ENCODE measurements at places on chromosomes 12 and 14. TPM values are rescaled to one million over a fixed set of nuclear protein-coding genes. Genes with fewer than 3 reads are reported as not detected.

GRCh38 chr12:52672321-52672933, 7.8 kb downstream of the KRT1 start:
- DNase-seq: no peak

GRCh38 chr12:25993901-25994651, 35.6 kb downstream of the RASSF8 start:
- DNase-seq: no peak

DNA sequence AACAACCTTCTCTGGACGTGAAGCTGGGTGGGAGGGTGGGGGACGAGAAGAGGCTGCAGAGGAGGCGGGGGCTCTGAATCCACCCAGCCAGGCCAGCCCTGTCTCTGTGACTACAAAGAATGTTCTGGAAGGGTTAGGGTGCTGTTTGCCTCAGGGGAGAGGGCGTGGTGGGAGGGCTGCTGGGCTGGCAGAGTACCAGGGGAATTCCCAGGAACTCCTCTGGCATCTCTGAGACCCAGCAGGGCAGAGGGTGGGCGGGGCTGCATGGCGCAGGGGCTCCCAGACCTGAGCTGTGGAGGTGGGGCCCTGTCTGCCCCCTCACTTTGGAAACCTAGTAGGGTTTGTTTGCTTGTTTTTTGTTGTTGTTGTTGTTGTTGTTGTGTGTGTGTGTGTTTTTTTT, 45.5 kb upstream of the FZD10 start:
- DNase-seq: peak; percentile 81

DNA sequence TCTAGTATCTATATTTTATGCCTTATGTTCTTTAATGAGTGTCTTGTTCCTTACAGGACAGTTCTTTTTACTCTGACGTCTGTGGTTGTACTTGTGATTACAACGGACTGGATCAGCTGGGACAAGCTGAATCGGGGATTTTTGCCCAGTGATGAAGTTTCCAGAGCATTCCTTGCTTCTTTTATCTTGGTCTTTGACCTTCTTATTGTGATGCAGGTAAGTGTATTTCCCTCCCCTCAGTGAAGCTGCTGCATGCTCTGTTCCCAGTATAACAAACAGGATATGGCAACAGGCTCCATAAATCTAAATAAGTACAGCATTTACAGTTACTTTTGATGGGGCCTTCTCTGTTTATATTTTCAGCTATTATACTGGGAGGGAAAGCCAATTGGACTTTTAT, 463.6 kb downstream of the TMEM117 start:
- DNase-seq: peak; percentile 2

DNA sequence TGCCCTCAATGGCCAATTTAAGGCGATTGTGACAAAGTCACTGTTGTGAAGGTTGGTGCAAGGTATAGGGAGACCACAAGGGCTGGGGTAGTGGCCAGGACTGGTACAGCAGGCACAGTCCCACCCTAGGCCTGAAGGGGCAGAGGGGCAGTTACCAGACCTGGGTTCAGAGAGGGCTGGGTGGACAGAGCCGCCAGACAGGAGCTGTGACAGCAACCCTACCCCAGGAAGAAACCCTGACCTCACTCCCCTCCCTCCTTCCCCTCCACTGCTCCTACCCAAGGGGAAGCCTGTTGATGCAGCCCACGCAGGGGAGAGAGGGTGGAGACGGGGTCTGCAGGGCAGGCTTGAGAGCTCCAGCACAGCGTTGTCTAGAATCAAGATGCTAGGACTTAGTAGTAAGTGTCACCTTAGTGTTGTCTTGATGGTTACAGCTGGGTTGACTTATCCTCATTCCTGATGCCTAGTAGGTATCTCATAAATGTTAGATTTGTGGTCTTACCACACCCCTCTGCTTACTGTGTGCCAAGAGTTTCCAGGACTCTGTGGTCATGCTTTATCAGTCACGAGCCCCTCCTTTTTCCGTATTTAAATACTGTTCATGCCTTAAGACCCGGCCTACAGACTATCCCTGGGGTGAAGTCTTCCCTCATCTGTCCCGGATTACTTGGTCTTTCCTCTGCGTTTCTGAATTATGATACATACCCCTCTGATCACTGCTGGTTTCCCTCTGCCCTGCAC, 14.4 kb downstream of the EML1 start:
- peak; percentile 76 for DNase-seq

- DNase-seq: peak; percentile 46
These were observed 39.0 kb downstream of the SLCO1B1 start for GRCh38 chr12:21169878-21170472.

GRCh38 chr12:71940068-71940467, 1.4 kb downstream of the TPH2 start:
- no peak for DNase-seq

Gene GNB3
- 5.5 TPM for total RNA-seq

Gene SLC25A47
- 0.07 TPM for total RNA-seq

DNA sequence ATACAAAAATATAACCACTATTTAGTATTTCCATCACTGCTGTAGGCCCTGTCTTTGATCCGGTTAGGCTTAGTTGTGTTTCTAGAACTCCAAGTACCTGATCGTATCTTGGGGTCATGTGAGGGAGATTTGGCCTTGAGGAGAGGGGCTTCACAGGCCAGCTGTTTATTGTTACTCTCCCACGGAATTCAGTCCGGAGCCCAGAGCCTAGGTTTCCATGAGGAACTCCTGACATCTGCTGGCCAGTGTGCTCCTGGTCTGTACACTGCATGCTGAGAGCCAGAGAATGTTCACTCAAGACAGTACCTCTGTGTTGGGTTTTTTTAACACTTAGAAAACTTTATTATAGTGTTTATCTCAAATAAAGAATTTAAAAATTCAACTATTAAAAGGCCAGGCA, 341.0 kb upstream of the TMEM132C start:
- peak; percentile 40 for DNase-seq

Gene FAM186B
- 0.11 TPM for total RNA-seq

- DNase-seq: no peak
These were observed 46.3 kb downstream of the TTC8 start for GRCh38 chr14:88870777-88871176.

Measured in H7 (cell line).